ENCODE measurements at places on chromosomes 11 and 22. TPM values are rescaled to one million over a fixed set of nuclear protein-coding genes. Genes with fewer than 3 reads are reported as not detected.
A peak's percentile ranks its signal among the peaks of the same experiment; 100 is the strongest.

DNA sequence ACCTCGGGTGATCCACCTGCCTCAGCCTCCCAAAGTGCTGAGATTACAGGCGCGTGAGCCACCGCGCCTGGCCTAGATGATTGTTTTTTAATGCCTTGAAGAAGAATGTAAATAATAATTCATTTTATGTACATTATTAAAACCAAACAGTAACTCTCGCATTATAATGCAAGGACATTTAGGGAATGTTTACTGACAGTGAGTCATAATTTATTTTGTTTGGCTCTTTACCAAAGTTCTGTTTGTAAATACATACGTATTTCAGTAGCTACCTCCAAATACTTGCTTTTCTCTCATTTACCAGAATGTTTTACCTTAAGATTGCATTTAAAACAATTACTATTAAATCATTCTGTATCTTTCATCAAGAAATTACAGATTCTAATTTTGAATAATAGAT lies 3.0 kb downstream of the RAB39A start:
- DNase-seq, result no peak

- no peak for DNase-seq
Observed at GRCh38 chr11:27998552-27998951, 109.4 kb downstream of the KIF18A start.

GRCh38 chr11:12540913-12541582 lies 133.2 kb upstream of the TEAD1 start:
- peak; percentile 84 for DNase-seq

- no peak for DNase-seq
Observed at GRCh38 chr11:19770277-19770676, 57.6 kb downstream of the NAV2 start.

DNA sequence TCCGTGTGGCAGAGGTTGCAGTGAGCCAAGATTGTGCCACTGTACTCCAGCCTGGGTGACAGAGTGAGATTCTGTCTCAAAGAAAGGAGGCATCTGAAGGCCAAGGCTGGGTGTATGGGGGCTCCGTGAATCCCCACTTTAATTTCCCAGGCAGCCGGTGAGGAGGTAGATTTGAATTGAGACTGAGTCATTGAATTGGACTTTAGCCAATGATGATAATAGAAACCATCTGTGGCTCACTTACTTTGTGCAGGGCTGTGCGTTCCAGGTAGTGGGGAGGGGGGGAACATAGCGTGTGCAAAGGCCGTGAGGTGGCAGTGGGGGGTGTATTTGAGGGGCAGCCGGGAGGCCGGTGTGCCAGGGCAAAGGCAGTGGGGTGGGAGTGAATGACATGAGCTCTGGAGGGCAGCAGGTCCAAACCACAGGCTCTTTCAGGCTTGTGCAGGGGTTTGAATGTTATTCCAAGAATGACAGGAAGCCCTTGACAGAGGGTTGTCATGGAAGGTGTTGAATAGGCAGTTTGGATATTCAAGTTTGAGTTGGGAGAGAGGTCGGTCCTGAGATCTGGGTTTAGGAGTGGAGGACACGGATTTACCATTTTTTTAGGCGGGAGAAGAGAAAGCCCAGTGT lies 6.1 kb downstream of the ARHGAP8 start:
- no peak for DNase-seq

GRCh38 chr11:123041185-123041584 lies 20.8 kb downstream of the HSPA8 start:
- DNase-seq, result no peak

- no peak for DNase-seq
Observed at GRCh38 chr22:38402204-38402603, 52.8 kb downstream of the KCNJ4 start.

DNA sequence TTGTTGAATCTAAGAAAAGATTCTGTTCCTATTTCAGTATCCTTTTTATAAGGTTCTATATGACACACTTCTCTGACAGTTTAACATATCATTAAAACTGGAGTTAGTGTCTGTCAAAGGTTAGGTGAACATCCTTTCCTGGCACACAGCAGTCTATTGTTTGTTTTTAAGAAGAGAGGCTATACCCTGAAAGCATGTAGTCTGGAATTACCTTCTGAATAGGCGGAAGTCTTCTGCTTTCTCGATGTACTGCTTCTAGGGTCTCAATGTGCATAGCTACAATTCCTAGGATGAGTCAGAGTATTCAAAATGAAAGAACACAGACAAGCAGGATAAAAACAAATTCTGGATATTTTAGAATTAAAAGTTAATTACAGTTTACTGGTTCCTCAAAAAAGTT lies 188.6 kb downstream of the SWAP70 start:
- DNase-seq, result no peak

GRCh38 chr11:115168229-115168671 lies 336.0 kb downstream of the CADM1 start:
- peak; percentile 43 for DNase-seq

DNA sequence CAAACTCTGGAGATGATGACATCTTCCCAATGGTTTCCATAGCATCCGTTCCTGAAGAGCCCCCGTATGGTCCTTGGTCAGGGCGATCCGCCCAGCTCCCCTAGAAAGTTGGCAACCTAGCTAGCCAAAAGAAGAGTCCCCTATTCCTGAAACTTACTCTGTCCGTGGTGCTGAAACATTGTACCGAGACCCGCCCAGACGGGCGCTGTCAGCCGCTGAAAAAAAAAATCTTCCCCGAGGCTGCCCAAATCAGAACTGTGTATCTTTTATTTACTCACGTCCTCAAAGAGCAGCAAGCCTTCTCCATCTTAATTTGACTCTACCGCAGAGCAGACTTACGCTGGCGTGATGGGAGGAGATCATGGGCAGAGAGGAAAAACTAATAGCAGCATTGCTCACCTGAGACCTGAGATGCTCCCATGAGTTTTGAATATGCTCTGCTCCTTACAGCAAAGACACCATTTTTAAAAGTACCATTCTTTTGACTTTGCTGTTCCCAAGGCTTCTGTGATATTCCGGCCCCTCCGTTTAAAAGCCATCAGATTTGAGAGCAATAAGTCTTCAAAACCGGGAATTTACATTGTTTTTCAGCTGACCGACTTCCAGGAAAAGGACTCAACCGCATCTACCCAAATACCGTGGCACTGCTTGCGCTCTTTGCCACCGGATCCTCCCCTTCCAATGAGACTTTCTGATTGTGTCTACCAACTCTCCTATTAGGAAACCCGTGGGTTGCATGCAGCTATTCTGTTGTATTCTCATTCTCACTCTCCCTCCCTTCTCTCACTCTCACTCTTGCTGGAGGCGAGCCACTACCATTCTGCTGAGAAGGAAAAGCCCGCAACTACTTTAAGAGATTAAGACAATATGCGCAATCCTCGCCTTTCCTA lies at the start of gene SLC17A6:
TSS of gene SLC17A6 (plus strand) at position 786 of the 890 bp plus-strand sequence. CDS start 153 bp downstream, outside the sequence.
- DNase-seq, result peak; percentile 6

- no peak for DNase-seq
Observed at GRCh38 chr11:14141676-14142075, 179.2 kb downstream of the SPON1 start.

GRCh38 chr11:128809128-128809527 lies 58.0 kb downstream of the KCNJ1 start:
- DNase-seq, result no peak

DNA sequence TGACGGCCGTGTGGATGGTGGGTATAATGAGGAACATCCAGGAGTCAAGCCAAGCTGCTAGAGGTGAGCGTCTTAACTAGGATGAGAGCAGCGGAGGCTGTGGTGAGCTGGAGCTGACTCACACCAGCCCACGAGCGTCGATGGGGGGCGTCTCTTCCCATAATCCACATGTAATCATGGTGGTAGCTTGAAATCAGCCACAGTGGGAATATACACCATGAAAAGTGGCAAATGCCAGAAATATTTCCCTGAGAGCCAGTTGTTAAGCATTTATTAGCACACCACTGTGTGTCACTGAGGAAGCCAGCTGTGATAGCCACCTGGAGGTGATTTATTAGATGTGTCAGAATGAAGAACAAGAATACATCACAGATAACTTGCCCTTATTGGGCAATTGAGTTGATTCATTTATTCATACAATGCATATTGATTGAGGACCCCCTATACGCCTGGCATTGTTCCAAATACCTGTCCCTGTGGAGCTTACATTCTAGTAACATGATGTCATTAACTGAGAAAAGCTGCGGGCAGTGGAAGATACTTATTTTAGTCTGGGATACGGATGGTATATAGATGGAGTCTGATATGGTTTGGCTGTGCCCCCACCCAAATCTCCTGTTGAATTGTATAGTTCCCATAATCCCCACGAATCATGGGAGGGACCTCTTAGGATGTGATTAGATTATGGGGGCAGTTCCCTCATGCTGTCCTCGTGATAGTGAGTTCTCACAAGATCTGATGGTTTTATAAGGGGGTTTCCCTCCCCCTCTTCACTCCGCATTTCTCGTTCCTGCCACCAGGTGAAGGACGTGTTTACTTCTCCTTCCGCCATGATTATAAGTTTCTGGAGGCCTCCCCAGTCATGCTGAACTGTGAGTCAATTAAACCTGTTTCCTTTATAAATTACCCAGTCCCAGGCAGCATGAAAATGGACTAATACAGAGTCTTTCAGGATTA lies 473.4 kb downstream of the METTL15 start:
- peak; percentile 91 for DNase-seq

DNA sequence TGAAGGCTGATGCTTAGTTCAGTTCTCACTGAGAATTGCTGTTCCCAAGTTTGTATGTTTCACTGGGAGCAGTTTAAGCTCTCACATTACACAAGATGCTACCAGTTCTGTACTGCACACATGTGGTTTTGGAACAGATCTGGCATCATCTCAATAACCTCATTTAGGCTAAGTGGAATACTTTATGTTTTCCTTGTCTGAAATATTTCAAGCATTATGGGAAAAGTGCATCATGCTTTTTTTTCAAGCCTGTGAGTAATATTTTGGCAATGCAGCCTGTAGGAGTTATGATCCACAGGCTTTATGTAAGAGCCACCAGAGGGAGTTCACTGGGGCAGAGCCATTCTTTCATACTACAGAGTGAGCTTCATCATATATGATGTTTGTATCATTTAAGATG lies 141.5 kb downstream of the OR4C45 start:
- no peak for DNase-seq

DNA sequence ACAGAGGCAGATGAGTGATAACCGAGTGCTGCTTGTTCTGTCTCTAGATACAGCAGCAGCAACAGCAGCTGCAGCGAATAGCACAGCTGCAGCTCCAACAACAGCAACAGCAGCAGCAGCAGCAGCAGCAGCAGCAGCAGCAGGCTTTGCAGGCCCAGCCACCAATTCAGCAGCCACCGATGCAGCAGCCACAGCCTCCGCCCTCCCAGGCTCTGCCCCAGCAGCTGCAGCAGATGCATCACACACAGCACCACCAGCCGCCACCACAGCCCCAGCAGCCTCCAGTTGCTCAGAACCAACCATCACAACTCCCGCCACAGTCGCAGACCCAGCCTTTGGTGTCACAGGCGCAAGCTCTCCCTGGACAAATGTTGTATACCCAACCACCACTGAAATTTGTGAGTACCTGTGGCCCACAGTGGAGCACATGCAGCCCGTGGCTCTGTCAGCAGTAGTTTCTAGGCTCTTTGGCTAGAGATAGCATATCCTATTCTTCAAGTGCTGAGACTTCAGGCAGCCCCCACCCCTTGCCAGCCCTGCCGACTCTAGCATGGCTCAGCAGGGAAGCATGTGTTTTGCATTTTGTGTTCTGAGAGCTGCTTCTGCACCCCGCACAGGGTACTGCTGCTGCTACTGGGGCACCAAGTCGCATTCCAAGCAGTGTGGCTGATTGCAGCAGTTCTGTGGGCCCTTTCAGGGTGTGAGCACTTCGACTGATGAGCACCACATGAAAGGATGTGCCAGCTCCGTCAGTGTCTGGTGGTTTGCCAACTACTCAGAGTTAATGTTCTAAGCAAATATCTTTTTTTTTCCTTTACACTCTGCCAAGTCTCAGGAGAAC lies 59.2 kb downstream of the MED15 start:
- DNase-seq, result peak; percentile 74

DNA sequence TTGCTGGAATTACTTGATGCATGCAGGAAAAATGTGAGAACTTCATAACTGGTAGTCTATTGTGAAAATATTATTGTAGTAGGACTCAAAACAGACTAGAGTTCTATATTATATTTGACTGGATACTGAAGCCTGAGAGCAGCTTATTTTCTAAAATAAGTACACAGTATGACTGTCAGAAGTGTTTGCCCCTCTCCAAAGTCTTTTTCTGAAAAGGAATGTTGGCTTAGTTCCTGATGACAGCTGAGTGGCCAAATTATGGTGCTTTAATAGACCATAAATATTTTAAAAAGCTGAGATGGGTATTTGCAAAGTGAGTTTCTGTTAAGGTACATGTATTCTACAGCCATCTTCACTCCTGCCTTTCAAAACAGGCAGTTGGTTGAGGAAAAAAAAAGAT lies 13.1 kb downstream of the ZBED5 start:
- DNase-seq, result no peak

- DNase-seq, result no peak
Observed at GRCh38 chr11:15971215-15971546, 385.2 kb downstream of the SOX6 start.

DNA sequence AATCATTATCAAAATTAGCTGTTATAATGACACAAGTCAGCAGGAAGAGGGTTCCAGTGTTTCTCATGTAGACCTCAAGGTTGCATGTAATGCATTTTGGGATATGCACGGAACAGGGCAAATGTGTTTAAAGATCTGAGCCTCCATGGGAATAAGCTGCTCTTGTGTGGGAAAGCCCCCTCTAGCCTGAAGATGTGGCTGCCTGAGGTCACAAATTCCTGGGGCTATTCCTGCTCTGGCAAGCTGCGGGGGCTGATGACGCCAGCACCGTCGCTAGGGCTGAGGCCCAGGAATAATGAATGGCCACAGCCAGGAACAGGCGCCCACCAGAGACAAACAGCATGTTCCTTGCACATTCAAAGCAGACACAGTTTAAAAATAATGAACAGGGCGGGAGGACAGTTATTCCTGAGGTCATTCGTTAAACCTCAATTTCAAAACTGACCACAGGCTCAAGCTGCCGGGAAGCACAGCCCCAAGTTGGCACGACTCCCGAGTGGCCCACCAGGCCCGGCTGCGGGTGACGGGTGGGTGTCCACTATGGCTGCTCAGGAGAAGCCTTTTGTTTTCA lies 11.7 kb downstream of the OSBPL5 start:
- DNase-seq, result peak; percentile 74

Gene EMID1
- total RNA-seq, result not detected

Gene ZP1
- total RNA-seq, result 0.57 TPM

Gene PRR33
- total RNA-seq, result not detected

Gene LGR4
- 3.9 TPM for total RNA-seq

Gene FAM83F
- not detected for total RNA-seq
